ENCODE measurements at places on chromosomes 7 and 10. TPM values are rescaled to one million over a fixed set of nuclear protein-coding genes. Genes with fewer than 3 reads are reported as not detected.

TMEM176B gene
- total RNA-seq: 4.3 TPM

ANXA8L1 gene
- not detected for total RNA-seq

ENTPD1 gene
- total RNA-seq: 12.2 TPM

FKBP6 gene
- total RNA-seq: not detected

FAM25C gene
- total RNA-seq: not detected

Measured in cerebellum (tissue), 4 donors.